Fibroblast of lung (primary cell): ENCODE measurements at places on chromosomes 13 and 19. TPM values are rescaled to one million over a fixed set of nuclear protein-coding genes. Genes with fewer than 3 reads are reported as not detected.

C1QTNF9 gene
- total RNA-seq = under 0.01 TPM in 1 of 2 replicates, not detected in the other

DNA sequence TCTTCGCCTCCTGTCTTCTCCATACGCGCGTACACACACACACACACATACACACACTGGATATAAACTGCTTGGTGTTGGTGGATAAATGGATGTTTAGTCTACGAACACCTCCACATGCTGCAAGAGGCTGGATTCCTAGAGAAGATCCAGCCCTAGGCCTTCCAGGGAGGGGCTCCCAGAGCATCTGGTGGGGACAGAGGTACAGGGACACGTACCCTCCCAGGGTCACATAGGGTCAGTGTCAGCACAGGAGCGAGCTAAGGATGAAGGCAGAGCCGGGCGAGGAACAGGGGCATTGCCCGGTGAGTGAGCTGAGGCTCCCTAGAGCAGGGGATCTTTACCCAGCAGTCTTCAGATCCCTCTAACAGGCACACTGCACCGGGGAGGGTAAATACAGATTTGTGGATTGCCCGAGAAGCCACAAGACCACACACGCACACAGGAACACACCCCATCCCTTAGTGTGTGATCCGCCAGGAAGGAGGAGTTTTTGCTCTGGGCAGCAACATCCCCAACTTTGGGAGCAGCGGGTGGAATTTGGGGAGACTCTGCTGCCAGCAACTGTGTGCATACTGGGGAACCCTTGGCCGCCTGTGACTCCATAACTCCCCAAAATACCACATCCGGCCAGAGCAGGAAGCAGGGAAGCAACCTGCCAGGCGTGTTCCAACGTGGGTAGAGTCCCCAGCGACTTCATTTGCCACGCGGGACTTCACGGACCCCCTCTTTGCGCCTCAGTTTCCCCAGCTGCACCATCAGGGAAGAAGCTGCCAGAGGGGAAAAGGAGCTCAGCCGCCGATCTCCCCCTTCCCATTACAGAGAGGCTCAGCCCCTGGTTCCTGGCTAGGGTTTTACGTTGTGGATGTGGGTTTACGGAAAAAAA, 5.8 kb upstream of the TLE2 start:
- H3K4me1 ChIP-seq = peaks cover 12% of the 10 kb centered on the region
- H3K27ac ChIP-seq = peak overlapping the region; percentile 62
- no peaks in the 10 kb centered on the region for H3K36me3 ChIP-seq
- DNase-seq = peak; percentile 53
- H3K27me3 ChIP-seq = peaks cover 9% of the 10 kb centered on the region

DNA sequence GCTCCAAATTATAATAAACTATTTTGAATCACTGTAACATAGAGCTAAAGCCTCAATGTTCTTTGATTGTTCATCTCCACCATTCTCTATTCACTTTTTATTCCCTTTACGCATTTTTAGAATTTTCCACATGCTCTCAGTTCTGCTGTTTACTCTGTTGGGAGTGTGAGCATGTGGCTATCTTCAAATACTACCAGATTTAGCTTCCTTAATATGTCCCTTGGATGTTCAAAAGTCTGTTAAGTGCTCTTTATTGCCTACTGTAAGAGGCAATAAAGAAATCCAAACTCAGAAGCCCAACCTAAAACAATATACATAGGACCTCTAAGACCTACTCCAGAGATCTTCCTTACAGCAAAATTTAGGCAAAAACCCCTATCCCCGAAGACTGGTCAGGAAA, 34.5 kb downstream of the MTMR6 start:
- no peak overlapping the region for H3K27ac ChIP-seq
- no peaks in the 10 kb centered on the region for H3K36me3 ChIP-seq
- H3K4me1 ChIP-seq = no peaks in the 10 kb centered on the region
- no peak overlapping the region for H3K4me3 ChIP-seq

GRCh38 chr19:49094505-49095482, 9.5 kb downstream of the SNRNP70 start:
- H3K27ac ChIP-seq = no peak overlapping the region

DNA sequence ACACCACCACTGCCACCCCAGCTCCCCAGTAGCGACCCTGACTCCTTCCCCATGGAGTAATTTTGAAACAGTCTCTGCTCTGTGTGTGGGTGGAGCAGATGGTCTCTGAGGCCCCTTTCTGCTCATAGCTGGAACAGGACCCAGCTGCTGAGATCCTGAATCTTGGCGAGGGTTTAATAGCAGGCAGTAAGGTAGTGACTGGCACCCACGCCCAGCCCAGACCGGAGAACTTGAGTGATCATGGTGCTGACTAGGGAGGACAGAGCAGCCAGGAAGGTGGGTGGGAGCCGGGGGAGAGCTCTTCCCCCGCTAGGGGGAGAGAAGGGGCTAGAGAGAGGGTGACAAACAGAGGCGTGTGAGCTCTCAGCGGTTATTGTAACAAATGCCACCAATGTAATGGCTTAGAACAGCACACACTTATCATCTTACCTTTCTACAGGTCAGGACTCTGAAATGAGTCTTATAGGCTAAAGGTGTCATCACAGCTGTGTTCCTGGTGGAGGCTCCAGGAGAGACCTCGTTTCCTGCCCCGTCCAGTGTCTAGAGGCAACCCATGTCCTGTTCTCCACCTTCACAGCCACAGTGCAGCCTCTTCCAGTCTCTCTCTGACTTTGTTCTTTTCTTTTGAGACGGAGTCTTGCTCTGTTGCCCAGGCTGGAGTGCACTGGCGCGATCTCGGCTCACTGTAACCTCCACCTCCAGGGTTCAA, 7.2 kb upstream of the ACER1 start:
- H3K27ac ChIP-seq = no peak overlapping the region
- DNase-seq = no peak
- no peaks in the 10 kb centered on the region for H3K36me3 ChIP-seq

GRCh38 chr13:28035146-28035782, 46.8 kb upstream of the URAD start:
- no peaks in the 10 kb centered on the region for H3K36me3 ChIP-seq
- no peak overlapping the region for H3K27ac ChIP-seq
- no peak overlapping the region for H3K4me3 ChIP-seq
- no peaks in the 10 kb centered on the region for H3K27me3 ChIP-seq

GRCh38 chr19:2039089-2039958, 11.7 kb downstream of the MKNK2 start:
- no peak overlapping the region for H3K4me3 ChIP-seq
- H3K27me3 ChIP-seq = no peaks in the 10 kb centered on the region
- H3K27ac ChIP-seq = no peak overlapping the region
- no peak for DNase-seq
- H3K4me1 ChIP-seq = peaks cover 9% of the 10 kb centered on the region
